ENCODE measurements at places on chromosomes 1 and 21.

GRCh38 chr1:1344655-1345361 is 4.4 kb downstream of the DVL1 start:
- no peak for DNase-seq

- DNase-seq: no peak
Measured at GRCh38 chr1:84480650-84481049, 1.6 kb downstream of the RPF1 start.

DNA sequence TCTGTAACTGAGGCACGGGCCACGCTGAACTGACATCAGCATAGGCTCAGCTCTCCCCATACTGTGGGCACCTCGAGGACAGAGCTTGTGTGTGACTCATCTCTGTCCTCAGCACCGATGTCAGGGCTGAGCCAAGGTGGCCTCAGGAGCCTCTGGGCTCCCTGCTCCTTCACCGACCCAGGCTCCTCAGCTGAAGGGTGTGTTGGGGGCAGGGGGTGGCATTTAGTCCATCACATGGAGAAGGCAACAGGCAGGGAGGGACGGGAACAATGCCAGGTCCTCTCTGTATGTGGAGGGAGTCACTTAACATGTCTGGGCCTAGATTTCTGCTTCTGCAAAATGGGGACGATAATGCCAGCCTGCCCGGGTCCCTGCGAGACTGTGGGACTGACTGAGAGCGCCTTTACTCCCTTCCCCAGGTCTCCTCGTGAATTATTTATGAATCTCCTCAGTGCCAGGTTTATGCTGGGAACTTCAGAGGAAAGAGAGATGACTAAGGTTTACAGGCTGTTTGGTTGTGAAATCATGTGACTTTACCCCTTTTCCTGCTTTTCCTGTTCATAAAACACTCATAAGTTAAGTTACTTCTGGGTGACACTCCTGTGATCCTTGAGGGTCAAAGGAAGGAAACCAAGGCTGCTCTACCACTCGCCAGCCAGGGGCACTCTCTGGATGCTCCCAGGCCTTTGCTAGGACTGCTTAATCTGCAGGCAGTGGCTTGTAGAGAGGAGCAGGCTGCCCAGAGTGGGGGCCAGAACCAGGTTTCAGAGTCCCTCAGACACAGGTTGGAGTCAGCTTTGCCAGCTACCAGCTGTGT is 16.2 kb downstream of the TTC39A start:
- DNase-seq: no peak

- DNase-seq: peak; percentile 23
Measured at GRCh38 chr1:80673935-80674597, 1126.7 kb upstream of the ADGRL2 start.

DNA sequence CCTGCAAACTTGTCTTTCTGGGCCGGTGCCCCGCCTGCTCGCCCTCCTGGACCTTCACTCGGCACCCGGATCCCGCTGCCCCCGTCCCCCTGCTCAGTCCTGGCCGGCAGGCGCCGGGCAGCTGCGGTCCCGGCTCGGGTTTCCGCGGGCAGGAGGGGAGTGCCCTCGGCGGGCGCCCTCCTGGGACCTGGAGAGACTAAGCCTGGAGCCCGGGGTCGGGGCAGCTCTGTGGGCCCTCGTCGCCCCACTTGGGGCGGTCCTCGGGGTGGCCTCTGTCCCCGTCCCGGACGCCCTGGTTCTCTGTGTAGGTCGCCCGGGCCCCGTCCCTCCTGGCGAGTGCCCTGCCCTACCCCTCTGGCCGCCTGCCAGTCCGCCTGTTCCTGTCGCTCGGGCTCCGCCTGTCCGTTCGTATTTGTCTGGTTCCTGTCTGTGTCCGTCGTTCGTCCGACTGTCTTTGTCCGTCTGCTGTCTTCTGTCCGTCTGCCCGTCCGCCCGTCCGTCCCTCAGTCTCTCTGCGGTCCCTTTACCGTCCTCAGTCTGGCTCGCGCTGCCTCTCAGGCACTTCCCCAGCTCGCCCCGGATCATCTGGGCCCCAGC is 490 bp downstream of the SERINC2 start:
- DNase-seq: peak; percentile 88

GRCh38 chr1:152029929-152030211 is 6.9 kb downstream of the S100A11 start:
- no peak for DNase-seq

DNA sequence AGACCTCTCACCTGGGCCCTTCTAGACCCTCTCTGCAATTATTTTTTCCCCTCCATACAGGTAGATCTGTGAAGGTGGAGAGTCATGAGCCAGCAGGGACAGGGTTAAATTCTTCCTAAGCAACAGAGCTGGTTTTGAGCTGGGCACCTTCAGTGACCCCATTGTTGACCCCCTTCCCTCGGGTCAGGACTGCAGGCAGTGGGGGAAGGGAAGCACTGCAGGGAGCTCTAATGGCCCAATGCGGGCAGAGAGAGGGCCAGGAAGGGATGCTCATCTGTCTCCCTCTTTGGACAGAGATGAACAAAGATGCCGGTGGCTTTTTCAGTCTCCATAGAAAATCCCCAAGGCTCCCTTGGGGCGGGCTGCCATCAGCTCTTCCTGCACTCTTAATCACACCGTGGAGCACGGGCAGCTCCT is 21.4 kb downstream of the SOX13 start:
- DNase-seq: peak; percentile 69

DNA sequence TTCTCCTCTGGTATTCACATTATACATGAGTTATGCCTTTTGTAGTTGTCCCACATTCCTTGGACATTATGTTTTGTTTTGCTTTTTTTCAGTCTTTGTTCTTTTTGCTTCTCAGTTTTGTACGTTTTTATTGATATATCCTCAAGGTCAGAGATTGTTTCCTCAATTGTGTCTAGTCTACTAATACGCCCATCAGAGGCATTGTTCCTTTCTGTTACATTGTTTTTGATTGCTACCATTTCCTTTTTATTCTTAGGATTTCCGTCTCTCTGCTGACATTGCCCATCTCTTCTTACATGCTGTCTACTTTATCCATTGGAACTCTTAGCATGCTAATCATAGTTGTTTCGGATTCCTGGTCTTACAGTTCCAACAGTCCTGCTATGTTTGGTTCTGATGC is 27.8 kb upstream of the MPC2 start:
- no peak for DNase-seq

DNA sequence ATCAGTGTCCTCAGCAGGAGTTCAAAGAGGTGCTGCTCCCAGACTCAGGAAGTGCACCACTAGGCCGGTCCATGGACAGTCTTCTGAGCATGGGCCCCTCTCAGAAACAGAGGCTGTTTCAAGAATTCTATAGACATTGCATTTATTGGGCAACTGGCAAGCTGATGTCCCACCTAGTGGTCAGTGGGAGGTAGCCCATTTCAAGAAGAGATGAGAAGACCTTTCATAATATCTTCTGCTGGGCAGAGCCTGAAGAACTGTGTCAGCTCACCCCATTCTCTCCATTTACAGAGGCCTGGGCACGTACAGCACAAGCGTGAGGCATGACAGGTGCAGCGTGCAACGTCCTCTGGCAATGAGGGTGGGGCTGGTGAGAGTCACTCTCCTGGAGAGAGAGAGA is 216.0 kb downstream of the DYRK1A start:
- DNase-seq: peak; percentile 65

- peak; percentile 67 for DNase-seq
Measured at GRCh38 chr21:38806153-38806941, 618 bp downstream of the ETS2 start.

GRCh38 chr1:170146720-170147263 is 1.0 kb downstream of the NTMT2 start:
- no peak for DNase-seq

- DNase-seq: no peak
Measured at GRCh38 chr1:10561497-10561896, 86.7 kb downstream of the PEX14 start.

GRCh38 chr1:94329986-94330385 is 88.2 kb upstream of the ABCD3 start:
- peak; percentile 10 for DNase-seq

DNA sequence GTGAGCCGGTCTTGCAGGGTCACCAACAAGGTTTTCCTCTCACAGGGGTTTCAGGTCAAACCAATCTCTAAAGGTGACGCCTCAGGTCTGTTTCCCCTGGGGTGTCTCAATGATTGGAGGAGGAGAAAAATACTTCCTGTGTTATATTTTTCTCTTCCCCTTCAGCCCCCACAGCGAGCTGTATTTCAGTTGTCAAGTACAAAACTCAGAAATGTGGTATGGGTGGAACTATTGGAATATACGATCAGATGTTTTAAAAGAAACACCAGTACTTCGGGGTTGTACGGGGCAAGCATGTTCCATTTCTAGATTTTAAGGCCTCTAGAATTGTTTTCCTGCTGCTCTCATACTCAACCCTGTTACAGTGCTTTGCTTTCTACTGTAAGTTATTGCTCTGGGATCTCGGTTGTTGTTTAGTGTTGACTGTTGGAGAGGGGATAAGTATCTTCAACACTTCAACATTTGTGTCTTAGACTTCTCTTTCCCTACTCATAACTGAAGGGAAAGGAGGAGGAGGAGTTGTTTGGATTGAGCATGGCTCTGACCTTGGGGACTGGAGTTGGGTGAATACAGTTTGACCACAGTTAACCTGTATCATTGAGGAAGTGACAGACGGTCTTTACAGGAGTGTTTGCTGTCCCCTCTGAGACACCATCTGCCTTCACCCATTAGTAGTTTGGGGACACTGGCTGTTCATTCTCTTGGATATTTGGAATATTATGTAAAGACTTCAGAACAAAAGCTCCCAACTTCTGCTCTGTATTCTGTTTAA is 2.0 kb downstream of the MAPKAPK2 start:
- no peak for DNase-seq

GRCh38 chr1:44013949-44014348 is 17.3 kb downstream of the SLC6A9 start:
- no peak for DNase-seq

GRCh38 chr1:28449904-28450303 is 55.9 kb upstream of the RCC1 start:
- DNase-seq: peak; percentile 11

DNA sequence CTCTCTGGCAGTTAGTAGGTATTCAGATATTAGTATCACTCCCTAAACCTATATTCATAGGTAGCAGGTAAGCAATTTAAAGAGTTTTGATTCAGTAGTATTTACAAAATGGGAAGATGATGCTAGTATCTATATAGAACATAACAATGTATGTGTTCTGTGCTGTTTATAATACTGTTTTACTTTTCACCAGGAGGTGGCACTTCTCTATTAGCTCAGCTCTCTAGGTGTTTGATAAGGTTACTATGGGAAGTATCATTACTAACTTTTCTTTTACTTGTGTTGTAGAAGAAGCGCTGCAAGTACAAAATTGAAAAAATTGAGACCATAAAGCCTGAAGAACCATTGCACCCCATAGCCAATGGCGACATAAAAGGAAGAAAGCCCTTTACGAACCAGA is 49.4 kb upstream of the FASLG start:
- DNase-seq: no peak

DNA sequence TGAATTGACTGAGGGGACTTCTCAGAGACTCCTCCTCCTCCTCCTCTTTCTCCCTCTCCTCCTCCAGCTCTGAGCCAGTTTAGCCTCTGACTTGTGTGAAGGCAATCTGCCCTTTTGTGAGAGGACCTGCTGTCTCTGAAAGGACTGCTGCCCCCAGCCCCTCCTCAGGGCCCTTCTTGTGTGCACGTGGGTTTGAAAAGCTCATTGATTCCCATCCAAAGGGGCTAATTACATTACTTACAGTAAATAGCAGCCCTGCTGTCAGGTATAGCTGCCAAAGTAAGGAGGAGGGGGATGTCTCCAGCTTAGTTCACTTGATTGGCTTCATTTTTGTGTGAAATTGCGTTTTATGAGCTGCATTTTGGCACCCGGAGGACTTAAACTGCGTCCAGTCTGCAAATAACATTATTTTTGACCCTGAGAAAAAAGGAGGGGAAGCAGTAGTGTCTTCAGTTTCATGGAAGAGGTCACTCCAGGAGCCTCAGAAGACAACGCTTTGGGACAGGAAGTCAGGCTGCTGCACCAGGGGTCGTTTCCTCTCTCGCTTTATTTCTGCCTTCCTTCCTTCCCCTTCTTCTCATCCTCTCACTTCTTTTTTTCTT is 1.8 kb upstream of the LHX9 start:
- DNase-seq: peak; percentile 69

DNA sequence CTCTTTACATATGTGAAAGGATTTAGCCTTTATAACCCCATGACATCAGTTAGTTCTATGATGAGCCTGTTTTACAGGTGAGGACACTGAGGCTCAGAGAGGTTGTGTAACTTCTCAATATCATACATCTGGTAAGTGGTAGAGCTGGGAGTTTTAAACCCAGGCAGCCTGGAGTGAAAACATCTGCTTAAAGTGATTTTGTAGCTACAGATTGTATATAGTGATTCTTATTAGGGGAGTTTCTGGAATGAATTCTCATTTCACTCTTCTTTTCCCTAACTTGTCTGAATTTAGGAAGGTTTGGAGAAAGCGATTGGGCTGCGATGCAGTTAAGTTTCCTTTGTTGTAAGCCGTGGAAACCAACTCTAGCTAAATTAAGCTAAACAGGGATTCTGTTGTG is 175.6 kb downstream of the CAMTA1 start:
- DNase-seq: peak; percentile 25

DNA sequence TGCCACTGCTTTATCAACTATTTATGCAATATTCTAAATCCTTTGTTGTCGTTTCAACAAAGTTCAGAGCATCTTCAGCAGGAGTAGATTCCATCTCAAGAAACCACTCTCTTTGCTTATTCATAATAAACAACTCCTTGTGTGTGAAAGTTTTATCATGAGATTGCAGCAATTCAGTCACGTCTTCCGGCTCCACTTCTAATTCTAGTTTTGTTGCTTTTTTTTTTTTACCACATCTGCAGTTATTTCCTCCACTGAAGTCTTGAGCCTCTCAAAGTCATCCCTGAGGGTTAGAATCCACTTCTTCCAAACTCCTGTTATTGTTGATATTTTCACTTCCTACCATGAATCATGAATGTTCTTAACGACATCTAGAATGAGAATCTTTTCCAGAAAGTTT is 14.8 kb upstream of the ETS2 start:
- DNase-seq: no peak

- DNase-seq: no peak
Measured at GRCh38 chr1:15944308-15945010, 31.4 kb downstream of the ZBTB17 start.

DNA sequence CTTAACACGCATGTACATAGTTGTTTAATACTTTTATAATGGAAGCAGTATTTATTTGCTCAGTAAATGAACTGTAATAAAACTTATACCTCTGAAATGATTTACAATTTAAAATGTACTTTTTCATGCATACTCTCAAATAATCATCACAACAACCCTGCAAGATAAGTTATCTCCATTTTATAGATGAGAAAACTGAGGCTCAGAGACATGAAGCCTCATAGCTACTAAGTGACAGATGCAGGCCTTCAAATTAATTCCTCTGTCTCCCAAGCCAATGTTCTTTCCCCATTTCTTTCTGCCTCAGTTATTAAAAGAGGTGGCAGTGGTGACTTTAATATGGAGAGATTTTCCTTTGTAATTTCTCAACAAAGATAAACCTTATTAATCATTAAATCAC is 19.6 kb upstream of the CLCA1 start:
- DNase-seq: no peak
